Neural progenitor cell (in vitro differentiated cells): ENCODE measurements at places on chromosomes 11 and 22.
A peak's percentile ranks its signal among the peaks of the same experiment; 100 is the strongest.

DNA sequence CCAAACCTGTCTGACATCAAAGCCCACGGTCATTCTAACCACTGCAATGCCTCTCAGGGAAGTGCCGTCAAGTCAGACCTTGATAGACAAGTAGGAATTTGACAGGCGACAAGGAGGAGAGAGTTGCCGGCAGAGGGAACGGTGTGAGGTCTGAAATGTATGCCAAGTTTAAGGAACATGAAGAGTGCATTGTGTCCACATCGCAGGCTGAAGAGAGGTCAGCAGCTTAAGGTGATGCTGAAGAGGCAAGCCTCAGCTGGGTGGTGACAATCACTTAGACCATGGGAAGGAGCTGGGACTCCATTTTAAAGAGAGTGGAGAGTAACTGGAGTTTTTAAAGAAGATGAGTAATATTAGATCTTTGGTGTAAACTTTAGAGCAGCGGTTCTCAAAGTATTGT, 104.9 kb upstream of the TBCEL start:
- DNase-seq, result no peak
- H3K4me3 ChIP-seq, result no peak overlapping the region
- peaks cover 13% of the 10 kb centered on the region for H3K4me1 ChIP-seq
- H3K27me3 ChIP-seq, result no peaks in the 10 kb centered on the region
- no peak overlapping the region for H3K27ac ChIP-seq

DNA sequence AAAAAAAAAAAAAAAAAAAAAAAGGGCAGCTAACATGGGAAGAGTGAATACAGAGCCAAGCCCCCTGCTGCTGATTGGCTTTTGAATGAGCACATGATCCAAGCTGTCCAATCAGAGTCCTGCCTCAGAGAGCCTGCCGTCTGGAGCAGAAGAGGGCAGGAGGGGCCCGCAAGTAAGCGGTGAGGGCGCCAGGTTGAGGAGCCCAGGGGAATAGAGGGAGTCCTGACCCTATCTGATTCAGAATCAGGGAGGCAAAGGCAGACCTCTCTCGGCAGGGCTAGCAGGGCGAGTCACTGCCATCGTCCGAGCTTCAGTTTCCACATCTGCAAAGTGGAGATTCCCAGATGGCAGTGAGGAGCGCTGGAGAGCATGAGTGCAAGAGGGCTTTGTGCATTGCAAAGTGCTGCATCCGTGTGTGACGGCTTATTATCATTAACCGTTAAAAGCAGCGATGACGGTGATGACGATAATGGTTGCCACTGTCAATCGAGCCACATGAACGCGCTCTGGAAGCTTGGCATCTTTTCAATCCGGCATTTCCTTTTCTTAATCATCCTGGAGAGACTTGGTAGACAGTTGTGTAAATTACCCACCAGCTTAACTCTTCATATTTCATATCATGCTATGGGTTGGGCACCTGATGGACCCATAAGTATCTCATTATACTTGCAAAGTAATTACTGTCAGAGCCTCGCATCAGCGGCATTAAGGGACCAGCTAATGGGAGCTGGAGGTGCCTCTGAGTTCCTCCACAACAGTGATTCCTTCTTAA, 68.6 kb upstream of the ATXN10 start:
- no peak overlapping the region for H3K4me3 ChIP-seq
- H3K27me3 ChIP-seq, result no peaks in the 10 kb centered on the region
- H3K4me1 ChIP-seq, result peaks cover 5% of the 10 kb centered on the region
- DNase-seq, result peak; percentile 80
- H3K27ac ChIP-seq, result no peak overlapping the region
- no peaks in the 10 kb centered on the region for H3K36me3 ChIP-seq

DNA sequence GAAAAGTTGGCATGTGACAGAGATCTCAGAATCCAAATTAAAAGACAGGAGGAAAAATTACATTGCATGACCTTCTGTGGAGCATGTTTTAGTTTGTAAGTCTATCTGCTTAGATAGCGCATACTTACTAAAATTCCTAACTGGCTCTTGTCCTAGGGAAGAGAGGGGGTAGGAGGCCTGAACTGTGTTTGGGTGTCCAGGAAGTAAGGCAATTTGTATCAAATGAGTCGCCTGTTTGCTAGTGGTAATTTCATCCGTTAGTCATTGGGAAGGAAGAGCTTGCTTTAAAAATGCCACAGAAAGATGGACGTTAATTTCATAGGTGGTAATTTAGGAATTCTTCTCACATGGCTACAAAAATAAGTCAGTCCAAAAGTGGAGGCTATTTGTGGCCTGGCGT, 18.5 kb downstream of the GRK3 start:
- H3K27ac ChIP-seq, result no peak overlapping the region
- no peaks in the 10 kb centered on the region for H3K27me3 ChIP-seq
- no peaks in the 10 kb centered on the region for H3K4me1 ChIP-seq
- no peak for DNase-seq
- H3K36me3 ChIP-seq, result no peaks in the 10 kb centered on the region
- H3K4me3 ChIP-seq, result no peak overlapping the region

- no peak for DNase-seq
- H3K4me1 ChIP-seq, result peaks cover 18% of the 10 kb centered on the region
- no peaks in the 10 kb centered on the region for H3K36me3 ChIP-seq
- no peak overlapping the region for H3K4me3 ChIP-seq
These were observed 222.5 kb downstream of the ST3GAL4 start for GRCh38 chr11:126578021-126578420.

DNA sequence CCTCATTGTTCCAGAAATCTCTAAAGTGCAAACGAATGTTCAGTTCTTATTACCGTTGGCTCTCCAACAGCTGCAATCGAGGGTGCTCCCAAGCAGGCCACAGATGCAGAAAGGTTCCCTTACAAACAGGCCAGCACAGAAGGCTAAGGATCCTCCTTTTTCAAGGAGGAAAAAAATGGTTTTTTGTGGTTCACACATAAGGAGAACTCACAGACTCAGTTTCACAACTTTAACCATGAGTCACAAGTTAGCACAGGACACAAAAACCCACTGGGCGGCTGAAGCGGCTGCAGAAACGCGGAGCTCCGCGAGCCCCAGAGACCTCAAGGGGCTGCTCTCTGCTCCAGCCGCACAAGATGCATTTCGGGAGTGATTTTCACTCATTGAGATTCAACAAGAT, 98.2 kb upstream of the PRR5 start:
- no peak overlapping the region for H3K27ac ChIP-seq
- H3K4me3 ChIP-seq, result no peak overlapping the region
- no peak for DNase-seq
- no peaks in the 10 kb centered on the region for H3K36me3 ChIP-seq

DNA sequence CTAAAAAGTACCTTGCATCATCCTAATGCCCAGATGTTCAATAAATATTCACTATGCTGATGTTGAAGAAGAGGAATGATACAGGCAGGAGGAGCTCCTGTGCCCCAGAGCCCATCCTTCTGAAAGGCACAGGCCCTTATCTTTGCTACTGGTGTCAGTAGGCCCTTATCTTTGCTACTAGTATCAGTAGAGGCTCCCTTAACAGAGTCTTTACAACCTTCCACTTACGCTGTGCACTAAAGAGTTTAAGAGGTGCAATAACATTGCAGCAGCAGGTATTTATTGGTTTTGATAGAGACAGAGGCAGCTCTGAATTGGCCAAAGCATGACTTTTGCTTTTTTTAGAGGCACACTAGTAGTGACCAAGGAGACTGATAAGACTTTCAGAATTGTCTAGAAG, 174.4 kb downstream of the TENM4 start:
- no peaks in the 10 kb centered on the region for H3K27me3 ChIP-seq
- H3K4me1 ChIP-seq, result peaks cover 22% of the 10 kb centered on the region
- DNase-seq, result no peak

GRCh38 chr11:60610702-60611101, 88.7 kb upstream of the MS4A8 start:
- no peak overlapping the region for H3K4me3 ChIP-seq
- H3K36me3 ChIP-seq, result no peaks in the 10 kb centered on the region
- no peaks in the 10 kb centered on the region for H3K4me1 ChIP-seq
- H3K27me3 ChIP-seq, result no peaks in the 10 kb centered on the region
- H3K27ac ChIP-seq, result no peak overlapping the region
- DNase-seq, result no peak

DNA sequence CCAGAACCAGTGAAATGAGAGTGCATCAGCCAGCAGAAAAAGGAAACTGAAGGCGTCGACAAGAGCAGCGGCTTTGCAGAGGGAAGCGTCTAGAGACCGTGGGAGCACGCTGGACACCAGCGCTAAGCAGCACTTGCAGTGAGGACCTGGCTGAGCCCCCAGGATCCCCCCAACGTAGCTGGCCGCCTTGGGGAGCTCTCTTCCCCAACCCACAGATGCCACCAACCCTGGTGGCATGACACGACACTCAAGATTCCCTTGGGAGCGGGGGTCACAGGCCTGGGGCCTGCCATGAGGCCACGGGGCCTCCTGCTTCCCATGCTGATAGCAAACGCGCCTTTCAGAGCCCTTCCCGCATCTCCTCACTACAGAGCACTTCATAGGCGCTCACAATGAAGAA, 13.4 kb upstream of the TESMIN start:
- H3K4me1 ChIP-seq, result peaks cover 3% of the 10 kb centered on the region
- no peak for DNase-seq
- H3K4me3 ChIP-seq, result no peak overlapping the region
- no peaks in the 10 kb centered on the region for H3K36me3 ChIP-seq
- no peaks in the 10 kb centered on the region for H3K27me3 ChIP-seq

DNA sequence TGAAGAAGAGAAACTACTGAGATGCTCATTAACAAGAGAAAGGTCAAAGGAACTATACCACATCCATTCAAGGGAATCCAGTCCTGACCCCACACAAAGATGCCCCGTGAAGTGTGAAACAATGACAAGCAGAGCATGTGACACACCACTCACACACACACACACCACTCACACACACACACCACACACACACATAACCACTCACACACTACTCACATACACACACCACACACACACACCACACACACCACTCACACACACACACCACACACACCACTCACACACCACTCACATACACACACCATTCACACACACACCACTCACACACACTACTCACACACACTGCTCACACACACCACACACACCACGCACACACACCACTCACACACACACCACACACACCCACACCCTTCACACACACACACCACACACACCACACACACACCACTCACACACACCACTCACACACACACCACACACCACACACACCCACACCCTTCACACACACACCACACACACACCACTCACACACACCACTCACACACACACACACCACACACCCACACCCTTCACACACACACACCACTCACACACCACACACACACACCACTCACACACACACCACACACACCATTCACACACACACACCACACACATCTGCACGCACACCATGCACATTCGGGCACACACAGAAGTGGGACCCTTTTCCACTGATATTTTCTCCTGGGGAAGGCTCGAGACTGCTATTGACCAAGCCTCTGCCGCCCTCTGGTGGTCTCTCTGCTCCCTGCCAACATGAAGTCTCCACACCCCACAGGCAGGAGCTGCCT, 32.0 kb upstream of the COMT start:
- DNase-seq, result peak; percentile 89
- H3K27me3 ChIP-seq, result no peaks in the 10 kb centered on the region
- no peaks in the 10 kb centered on the region for H3K4me1 ChIP-seq
- H3K4me3 ChIP-seq, result no peak overlapping the region

DNA sequence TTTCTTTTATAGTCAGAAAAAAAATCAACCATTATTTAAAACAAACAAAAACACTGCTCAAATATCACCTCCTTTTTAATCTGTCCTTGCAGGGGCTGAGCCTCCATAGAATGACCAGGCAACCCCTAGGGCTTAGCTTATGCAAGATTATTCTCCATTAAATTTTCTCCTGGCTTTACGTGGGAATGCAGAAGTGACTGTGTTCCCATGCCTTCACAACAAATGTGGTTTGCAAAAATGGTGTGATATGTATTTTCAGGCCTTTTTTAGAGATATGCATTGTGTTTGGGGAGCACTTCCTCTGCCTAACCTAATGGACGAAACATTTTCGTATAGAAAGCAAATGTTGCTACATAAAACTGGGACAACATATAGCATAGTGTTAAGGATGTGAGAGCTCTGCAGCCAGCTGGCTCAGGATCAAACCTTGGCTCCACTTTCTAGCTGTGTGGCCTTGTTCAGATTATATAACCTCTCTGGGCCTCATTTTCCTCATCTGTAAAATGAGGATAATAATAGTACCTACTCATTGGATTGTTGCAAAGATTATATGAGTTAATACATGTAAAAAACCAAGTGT, 82.6 kb downstream of the PARVA start:
- DNase-seq, result no peak
- peaks cover 24% of the 10 kb centered on the region for H3K4me1 ChIP-seq
- H3K27ac ChIP-seq, result no peak overlapping the region

DNA sequence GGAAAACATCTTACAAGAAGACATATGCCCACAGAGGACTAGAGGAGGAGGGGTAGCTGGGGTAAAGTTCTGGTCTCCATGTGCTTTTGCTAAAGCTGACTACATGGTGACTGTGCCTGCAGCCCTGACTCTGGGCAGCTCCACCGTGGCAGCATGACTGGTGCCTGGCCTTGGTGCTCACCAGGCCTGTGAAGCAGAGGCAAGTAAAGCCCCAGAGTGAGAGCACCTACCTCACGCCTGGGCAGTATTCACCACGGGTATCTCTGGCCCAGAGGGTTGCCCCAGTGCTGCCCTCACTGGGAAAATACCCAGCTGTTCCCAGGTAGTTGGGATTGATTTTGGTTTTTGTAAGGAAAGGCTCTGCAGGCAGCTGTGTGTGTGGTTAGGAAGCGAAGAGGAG, 78.3 kb downstream of the CTTN start:
- H3K27me3 ChIP-seq, result no peaks in the 10 kb centered on the region
- no peak for DNase-seq
- no peak overlapping the region for H3K4me3 ChIP-seq
- peaks cover 2% of the 10 kb centered on the region for H3K4me1 ChIP-seq

GRCh38 chr22:31829505-31829904, 75.7 kb downstream of the DEPDC5 start:
- no peaks in the 10 kb centered on the region for H3K4me1 ChIP-seq
- DNase-seq, result no peak
- H3K36me3 ChIP-seq, result no peaks in the 10 kb centered on the region
- H3K27me3 ChIP-seq, result no peaks in the 10 kb centered on the region
